ENCODE measurements at places on chromosomes 2 and 18.

DNA sequence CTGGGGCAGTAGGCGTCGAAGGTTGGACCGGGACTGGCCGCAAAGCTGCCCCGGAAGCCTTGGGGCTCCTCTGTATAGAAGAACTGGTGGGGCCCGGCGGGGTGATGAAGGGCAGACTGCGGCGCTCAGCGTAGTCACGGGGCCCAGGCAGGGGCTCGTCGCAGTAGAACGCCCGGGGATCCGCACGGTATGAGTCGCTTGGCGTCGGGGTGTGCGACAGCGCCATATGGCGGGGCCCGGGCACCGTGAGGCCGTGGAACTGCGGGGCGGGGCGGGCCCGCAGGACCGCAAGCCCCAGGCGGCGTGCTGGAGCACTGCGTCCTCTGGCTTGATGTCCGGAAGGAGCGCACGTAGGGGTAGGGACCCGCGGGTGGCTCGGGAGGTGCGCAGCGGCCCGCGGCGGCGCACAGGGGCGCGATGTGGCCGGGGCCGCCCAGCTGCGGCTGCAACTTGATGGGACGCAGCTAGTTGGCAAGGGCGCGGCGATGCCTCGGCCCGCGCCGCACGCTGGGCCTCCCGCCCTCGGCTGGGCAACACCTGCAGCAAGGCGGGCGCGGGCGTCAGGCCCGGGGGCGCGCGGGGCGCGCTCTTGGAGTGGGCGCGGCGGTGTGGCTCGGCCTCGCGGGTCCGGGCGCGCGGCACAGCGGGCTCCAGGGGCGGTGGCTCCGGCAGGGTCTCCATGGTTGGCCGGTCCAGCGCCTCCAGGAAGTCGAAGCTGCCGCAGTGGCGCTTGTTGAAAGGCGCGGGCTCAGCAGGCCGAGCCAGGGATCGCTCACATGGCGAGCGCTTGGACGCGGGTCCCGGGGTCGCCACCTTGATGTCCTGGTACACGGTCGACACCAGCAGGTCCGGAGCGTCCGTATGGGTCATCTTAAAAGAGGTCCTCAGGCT is 251.4 kb downstream of the ANKRD30B start:
- no peak for DNase-seq

GRCh38 chr2:134347756-134348155 is 93.9 kb downstream of the MGAT5 start:
- DNase-seq: no peak

DNA sequence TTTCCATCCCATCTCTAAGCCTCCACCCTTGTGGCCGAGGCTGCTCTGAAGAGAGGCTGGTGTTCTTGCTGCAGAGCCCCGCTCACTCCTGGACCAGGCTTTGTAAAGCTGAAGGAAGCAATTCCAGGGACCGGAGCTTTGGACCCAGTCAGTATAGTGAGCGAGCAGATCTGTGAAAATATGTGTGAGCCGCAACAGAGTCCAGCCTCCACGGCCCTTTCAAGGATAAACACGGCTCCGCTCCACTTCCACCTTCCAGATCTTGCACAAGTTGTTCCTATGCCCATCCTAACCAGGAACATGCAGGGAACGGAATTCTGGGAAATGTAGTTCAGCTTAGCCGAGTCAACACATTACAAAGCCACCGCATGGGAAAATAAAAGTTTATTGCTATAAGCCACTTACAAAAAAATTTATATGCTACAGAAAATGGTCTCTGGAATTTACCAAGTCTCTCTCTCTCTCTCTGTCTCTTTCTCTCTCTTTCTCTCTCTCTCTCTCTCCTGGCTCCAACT is 151.7 kb upstream of the ZNF521 start:
- no peak for DNase-seq

- DNase-seq: no peak
These were observed 98.8 kb downstream of the TNS1 start for GRCh38 chr2:217903859-217904613.

All from activated gamma-delta T cell treated with anti-CD3 and anti-CD28 coated beads, Interleukin-2, amount 50 U/mL, for 16 hours (primary cell).